ENCODE measurements at places on chromosomes 4 and X.
A peak's percentile ranks its signal among the peaks of the same experiment; 100 is the strongest.

DNA sequence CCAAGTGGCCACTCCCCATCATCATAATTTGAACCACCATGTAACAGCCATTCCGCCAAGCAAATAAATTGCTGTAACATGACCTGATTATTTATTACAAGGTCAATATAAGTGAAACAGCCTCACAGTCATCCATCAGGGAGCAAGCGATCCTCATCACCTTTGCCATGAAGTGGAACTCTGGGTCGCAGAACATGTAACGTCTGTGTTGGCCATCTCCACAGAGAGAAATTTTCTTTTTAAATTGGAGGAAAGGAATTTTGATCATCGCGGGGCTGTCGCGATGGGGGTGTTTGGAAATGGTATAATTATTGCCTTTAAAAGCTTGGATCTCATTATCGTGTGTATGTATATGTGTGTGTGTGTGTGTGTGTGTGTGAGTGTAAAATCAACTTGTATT, 90.2 kb downstream of the SHOX start:
- no peak for DNase-seq

DNA sequence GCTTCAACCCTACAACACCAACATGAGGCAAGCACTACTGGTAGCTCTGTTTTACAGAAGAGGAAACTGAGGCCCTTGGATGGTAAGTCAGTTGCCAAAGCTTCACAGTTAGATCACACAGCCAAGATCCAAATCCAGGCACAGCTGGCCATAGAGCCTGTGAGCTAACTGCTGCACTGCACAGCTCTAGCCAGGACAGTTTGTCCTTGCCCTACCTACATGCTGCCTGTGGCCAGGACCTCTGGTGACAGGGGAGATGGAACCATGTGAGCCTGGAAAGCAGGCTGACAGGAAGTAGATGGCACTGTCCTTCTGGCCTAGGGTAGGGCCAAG, 257.8 kb downstream of the FBXW7 start:
- no peak for DNase-seq

- DNase-seq = no peak
Observed at GRCh38 chrX:24201216-24201615, 51.7 kb downstream of the ZFX start.

DNA sequence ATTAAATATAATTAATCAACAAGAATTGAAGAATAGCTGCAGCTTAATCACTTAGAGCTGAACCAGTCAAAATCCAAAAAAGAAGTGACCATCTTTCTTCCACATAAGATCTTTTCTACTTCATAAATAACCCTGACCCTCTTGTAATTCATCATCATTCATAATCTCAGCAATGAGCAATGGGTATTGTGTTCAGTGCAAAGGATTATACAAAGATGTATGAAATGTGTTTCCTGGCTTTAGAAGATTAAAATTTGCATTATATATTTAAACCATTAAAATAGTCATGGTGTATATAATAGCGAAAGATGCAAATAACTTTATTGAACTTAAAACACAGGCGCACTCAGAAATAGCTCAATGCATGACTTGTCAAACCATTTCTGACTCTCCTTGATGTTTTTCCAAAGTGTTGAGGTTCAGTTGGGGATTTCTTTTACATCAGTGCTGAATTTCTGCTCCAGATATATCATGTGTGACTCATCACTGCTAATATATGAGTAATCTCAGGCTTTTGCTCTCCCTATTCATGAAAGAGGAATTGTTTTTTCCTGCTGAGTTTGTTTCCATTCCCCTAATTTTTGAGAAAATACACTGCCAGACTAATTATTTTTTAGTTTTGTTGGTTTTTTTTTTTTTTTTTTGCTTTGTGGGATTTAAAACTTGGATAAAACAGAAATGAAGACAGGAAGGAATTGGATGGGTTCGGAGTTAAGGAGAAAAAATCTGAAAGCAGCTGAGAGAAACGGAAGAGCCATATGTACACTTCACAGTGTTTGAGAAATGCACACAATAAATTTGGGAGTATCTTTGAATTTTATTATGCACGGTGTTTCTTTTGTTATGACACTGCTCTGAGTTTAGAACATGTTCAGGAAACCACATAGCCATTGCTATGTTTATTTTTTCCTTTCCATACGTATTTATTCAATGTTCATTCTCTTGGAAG, 290.1 kb upstream of the PCDH7 start:
- no peak for DNase-seq

- no peak for DNase-seq
Observed at GRCh38 chrX:5780821-5781220, 447.8 kb downstream of the NLGN4X start.

- DNase-seq = no peak
Observed at GRCh38 chrX:95435198-95435597, 1249.4 kb upstream of the DIAPH2 start.

- DNase-seq = no peak
Observed at GRCh38 chr4:144174401-144175067, 34.0 kb upstream of the GYPA start.

- DNase-seq = no peak
Observed at GRCh38 chrX:44003975-44004374, 30.8 kb upstream of the NDP start.

- no peak for DNase-seq
Observed at GRCh38 chr4:180418819-180419531, 1824.2 kb upstream of the TENM3 start.

DNA sequence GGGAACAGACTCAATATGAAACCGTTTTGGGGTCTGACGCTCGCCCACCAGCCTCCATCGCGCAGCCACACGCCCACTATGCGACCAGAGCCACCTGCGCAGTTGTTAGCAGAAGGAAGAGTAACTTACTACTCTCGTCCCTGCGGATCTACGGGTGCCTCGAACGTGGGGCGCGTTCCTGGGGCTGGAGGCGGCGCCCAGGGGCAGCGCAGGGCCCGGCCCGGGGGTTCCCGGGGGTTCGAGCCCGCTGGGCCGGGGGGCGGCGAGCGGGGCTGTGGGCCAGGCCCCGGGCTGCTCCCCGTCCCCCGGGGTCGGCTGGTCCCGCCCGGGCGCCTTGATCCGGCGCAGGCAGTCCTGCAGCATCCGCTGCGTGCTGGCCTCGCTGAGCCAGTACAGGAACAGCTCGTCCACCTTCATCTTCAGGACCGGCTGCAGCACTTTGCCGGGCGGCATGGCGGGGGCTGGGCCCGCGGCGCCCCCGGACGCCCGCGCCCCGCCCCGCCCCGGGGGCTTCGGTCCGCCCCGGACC, 404 bp downstream of the PPP2R3B start:
- DNase-seq = peak; percentile 24

DNA sequence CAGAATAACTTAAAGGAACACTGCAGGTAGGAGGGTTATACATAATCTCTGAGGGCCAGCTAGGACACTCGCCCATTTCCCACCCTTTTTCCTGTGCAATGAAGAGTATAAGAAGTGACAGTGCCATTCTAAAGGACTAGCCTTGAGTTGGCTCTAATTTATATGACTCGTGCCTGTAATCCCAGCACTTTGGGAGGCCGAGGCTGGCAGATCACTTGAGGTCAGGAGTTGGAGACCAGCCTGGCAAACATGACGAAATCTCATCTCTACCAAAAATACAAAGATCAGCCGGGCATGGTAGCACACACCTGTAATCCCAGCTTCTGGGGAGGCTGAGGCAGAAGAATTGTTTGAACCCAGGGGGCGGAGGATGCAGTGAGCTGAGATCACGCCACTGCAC, 4.4 kb downstream of the TBC1D1 start:
- no peak for DNase-seq

DNA sequence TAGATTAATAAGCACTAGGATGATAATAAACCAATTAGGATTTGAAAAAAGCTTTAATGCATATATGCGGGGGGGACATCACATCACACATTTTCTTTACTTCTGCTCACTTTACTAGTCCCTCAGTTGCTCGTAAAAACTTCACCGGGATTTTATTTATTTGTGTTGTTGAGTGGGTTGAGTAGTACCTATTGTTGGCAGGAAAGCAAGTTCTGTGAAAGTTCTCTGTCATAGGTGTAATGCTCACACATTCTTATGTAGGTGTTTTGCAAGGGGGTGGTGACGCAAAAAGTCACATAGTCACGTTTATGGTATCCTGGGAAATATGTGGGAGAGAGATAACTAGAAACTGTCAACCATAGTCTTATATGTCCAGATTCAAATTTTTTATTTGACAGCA, 65.3 kb downstream of the PDLIM5 start:
- DNase-seq = no peak

- DNase-seq = no peak
Observed at GRCh38 chr4:123349421-123350190, 47.0 kb upstream of the SPRY1 start.

GRCh38 chrX:114462266-114462665, 121.6 kb upstream of the HTR2C start:
- DNase-seq = no peak

GRCh38 chr4:85370400-85371032, 104.4 kb upstream of the ARHGAP24 start:
- DNase-seq = no peak

DNA sequence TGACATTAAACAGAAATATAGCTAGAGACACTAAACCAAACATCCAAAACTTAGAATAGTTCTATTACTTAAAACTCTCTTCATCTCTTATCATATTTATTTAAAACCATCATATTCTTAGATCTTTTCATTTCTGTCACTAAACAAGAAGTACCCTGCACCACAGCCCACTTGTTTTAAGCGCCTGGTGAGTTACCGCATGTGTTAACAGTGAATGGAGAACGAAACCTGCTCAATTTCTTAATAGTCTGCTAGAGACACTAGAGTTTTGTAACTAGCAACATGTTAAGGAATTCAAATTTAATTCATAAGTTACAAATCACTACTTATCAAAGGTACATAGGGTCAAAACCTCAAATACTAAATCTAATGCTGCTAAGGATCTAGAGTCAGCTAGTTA, 111.5 kb downstream of the FBXW7 start:
- DNase-seq = no peak

GRCh38 chrX:16207634-16208033, 40.4 kb downstream of the MAGEB17 start:
- DNase-seq = no peak

GRCh38 chr4:3862640-3863420, 96.6 kb downstream of the ADRA2C start:
- no peak for DNase-seq

DNA sequence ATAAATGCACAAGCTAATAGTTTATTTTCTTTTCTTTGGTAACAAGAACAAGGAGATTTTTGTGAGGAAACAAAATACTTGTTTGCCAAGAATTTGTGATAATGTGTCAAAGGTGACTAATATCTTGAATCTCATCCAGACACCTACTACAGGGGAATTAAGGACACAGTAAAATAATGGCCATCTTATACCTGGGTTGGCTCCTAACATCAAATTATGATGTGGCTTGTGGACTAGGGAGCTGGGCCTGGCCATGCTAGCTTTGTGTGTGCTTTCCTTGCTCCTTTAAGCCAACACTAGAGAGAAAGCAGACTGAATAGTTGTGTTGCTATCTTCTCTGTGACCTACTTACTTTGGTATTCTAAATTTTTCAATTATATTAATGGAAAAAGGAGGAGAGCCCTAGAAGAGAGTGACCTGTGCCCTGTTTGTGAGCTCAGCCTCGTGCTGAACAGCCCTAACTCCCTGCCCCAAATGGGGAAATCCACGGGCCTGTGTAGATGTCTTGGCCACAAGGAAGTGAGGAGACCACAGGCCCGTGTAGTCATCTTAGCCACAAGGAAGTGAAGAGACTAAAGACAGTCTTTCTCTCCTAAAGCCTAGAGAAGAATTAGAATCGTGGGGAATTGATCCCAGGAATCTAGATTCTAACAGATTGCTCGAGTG, 23.3 kb downstream of the ARHGAP24 start:
- DNase-seq = no peak

- DNase-seq = no peak
Observed at GRCh38 chrX:49956313-49956712, 33.9 kb downstream of the CLCN5 start.

GRCh38 chr4:73259571-73260090, 1.0 kb upstream of the ANKRD17 start:
- no peak for DNase-seq

GRCh38 chr4:148812101-148812500, 369.9 kb upstream of the NR3C2 start:
- no peak for DNase-seq

DNA sequence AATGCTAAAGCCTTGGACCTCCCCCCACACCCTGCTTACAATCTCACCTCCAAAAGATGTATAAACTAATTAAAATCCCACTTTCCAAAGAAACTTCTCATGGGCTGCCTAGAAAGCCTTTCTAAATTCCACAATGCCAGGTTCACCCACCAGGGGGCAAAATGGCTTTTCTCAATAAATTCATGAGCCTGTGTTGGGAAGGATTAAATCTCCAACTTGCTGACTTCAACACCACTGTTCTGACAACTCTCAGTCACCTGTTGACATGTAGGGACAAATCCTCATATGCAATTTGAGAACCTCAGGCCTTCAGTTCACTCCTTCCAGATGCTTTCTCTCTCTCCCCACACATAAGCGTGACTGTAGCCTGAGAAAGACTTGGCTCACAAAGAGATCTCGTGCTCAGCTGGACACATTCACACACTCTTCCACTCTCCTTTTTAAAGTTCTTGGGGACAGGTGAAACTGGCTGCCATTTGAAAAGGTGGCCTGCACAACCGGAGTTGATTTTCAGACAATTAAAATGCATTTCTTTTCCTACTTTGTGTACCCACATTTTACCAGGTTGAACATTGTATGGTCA, 88.6 kb upstream of the PRPS2 start:
- DNase-seq = no peak

GRCh38 chr4:113433536-113434246, 327.8 kb downstream of the CAMK2D start:
- DNase-seq = no peak

- no peak for DNase-seq
Observed at GRCh38 chr4:17657090-17657489, 42.6 kb downstream of the MED28 start.

- DNase-seq = no peak
Observed at GRCh38 chr4:20844311-20844710, 144.1 kb downstream of the PACRGL start.

GRCh38 chr4:52350926-52351325, 299.8 kb downstream of the SPATA18 start:
- DNase-seq = no peak

DNA sequence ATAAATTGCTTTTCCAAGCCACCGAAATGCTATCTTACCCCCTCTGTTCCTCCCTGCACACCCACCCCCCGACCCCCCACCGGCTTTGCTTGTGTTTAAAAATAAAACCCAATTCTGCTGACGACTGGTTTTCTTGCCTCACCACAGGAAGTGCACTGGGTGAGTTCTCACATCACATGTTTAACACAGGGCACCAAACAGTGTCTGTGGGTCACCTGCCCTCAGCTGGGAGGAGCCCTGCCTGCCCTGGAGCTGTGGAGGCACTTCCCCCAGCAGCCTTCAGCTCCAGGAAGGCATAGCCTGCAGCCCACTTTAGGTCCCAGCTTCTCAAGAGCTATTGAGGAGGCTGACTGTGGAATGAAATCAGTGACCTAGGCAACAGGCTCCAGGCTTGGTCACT, 8.8 kb downstream of the TMEM255A start:
- peak; percentile 18 for DNase-seq

- DNase-seq = no peak
Observed at GRCh38 chr4:127379499-127379898, 253.3 kb upstream of the INTU start.
